Muscle of back (tissue), 13 donors: ENCODE measurements at places on chromosomes 4 and X. TPM values are rescaled to one million over a fixed set of nuclear protein-coding genes. Genes with fewer than 3 reads are reported as not detected.

DNA sequence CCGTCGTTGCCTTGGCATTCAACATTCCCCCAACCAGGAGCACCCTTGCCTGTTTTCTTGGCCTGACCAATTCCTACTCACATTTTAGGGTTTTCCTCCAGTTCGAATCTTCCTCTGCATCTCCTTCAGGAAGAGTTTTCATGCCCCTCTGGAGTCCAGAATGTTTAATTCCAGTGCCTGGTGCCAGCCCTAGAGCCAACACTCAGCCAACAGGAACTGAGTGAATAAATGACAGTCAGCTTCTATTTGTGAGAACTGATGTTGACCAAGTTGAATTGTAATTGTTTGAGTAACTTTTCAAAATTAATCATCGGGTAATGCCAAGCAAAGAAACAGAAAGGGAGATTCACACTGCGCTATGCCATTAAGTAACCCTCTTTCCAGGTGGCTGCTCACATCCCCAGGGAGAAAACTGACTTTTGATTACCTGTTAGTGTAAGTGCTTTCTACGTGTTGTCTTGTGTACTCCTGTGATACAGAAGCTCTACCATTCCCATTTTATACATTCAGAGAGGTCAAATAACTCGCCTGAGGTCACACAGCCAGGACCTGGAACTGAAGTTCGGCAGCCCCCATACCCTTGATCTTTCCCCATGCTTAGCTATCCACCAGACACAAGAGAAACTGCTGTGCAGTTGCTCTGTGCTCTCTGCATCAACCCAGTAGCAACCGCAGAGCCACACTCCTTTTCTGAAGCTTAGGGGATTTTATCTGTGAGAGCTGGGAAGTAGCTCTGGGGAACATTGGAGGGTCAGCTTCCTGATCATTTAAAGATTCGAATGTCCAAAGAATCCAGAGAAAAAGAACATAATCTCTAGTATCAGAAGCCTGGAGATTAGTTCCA lies 19.0 kb upstream of the SLC2A9 start:
- DNase-seq = no peak

GRCh38 chr4:39770969-39771724 lies 73.2 kb downstream of the UBE2K start:
- no peak for DNase-seq

GRCh38 chrX:107750263-107750662 lies 25.3 kb downstream of the TSC22D3 start:
- DNase-seq = no peak

- no peak for DNase-seq
These were observed 25.6 kb downstream of the ELF4 start for GRCh38 chrX:130084631-130085237.

GRCh38 chrX:40188573-40189417 lies 91.0 kb upstream of the BCOR start:
- peak; percentile 40 for DNase-seq

DNA sequence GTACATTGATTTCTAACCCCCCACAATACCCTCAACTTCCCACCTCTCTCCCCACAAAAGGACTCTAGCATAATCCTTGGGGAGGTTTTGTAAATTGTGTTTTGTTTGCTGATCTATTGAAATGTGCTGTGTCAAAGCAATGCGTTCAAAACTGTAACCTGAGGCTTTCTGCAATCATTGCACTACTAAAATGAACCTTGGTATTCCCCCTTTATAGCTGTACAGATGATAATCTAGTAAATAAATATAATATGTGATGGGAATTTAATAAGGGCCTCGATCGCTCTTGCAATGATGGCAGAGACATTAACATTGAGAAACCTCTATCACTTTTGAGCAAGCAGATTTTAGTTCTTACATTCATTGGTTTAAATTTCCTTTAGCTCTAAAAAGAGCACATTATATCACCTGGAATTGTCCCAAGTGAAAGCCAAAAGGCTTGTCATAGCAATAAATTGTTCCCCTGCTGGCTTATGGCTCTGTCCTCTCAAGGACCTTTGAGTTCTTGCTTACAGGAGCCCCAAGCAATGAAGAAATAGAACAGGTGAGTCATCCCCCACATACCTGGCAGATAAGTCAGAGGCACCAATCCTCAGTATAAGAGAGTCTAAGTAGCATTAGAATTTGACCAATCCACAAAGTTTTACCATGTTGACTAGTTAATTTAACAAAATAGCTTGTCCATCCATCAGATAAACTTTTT lies 18.4 kb upstream of the ACE2 start:
- no peak for DNase-seq

GRCh38 chr4:22874334-22874912 lies 181.7 kb downstream of the GBA3 start:
- DNase-seq = no peak

DNA sequence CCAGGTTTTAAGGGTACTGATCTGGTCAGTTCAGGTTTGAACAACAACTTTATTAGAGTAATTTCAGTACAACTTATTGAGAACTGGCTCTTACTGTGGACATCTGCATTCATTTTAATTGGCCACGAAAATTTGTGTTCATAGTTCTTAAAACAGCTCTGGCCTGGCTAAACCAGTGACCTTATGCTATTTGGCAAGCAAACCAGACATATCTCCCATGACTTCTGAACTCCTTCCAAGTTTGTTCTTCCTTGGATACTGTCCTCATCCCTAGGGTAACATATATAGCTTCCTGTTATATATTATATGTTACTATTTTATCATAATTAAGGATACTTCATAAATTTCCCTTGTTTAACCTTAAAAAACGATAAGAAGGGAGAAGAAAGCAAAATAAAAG lies 841.9 kb downstream of the TRAM1L1 start:
- DNase-seq = peak; percentile 8

GRCh38 chrX:139538907-139539790 lies 8.6 kb downstream of the F9 start:
- DNase-seq = no peak

DNA sequence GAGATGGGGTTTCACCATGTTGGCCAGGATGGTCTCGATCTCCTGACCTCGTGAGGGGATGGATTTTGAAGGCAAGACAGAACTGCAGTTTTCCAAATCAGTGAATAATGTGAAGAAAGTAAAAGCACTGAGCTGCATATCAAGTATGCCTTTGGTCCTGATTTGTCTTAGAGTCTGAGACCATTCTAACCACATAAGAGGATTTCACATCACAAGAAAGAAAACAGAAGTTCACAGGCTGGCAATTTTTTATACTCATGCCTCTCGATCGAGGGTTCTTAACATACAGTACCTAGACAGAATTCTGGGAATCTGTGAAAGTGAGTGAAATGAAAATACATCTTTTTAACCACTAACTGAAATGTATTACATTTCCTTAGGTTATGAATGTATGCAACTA lies 23.3 kb downstream of the CHIC2 start:
- no peak for DNase-seq

DNA sequence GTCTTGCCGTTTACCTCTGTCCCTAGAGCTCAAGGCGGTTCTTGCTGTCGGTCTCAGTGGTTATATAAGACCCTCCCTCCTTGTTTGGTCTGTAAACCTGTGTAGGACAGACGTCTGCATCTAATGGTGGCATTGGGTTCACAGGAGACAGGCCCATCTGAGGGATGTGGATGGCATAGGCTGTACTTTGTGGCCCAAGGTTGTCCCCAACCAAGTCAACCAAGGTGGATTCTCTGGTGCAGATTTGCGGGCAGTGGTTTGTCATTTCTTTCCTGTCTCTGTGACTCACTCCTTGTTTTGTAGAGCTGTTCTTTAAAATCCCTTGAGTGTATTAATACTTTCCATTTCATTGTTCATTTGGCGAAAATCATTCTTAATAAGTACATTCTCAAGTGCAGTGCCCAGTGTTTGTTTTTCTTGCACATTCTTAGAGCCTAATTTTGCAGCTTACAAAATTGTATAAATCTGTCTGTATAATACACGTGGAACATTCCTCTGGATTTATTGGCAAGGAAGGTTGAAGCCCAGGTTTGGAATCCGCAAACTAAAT lies 68.0 kb upstream of the TLR2 start:
- no peak for DNase-seq

GRCh38 chrX:107730991-107731766 lies 44.4 kb downstream of the TSC22D3 start:
- DNase-seq = no peak

DNA sequence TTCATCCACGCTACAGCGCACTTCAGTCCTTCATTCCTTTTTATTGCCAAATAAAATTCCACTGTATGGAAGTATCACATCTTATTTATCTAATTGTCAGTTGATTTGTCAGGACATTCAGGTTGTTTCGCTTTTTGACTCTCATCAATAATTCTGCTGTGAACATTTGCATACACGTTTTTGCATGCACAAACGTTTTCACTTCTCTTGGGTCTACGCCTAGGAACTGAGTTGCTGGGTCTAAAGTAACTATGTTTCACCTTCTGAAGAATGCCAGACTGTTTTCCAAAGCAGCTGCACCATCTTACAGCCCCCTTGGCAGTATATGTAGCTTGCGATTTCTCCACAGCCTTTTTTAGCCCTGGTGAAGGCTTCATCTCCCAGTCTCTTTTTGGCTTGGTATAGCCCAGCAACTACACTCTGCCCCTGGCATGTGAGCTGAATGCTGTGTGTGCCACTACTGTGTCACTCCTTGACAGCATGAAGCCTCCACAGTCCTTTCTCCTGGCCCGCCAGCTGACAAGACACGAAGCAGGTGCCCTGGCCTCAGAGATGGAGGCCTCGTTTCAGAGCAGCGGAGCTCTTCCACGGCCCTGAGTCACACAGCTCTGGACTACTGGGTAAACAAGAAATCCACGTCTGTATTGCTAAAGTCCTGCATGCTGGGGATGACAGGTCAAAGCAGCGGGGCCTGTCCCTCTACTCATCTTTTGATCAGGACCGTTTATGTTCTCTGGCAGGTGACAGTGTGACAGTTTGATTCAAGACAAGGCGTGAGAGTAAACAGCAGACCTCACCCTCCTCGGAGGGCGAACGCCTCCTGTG lies 75.5 kb downstream of the NSUN7 start:
- DNase-seq = no peak

DNA sequence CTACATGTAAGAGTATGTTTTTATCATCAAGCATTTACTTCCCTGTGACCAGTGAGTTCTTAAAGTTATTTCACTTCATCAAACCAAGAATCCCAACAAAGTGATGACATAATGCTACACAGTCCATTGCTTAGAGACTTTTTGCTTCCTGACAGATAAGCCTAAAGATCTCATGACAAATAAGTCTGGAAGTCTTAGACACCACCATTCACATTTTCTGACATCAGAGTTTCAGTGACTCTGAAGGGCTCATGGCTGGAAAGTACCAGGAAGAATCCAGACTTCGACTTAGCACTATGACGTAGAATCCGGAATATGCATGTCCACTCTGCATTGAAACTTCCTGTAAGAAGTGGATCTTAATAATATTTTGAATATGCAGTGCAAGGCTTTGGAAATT lies 53.7 kb downstream of the CLDN22 start:
- DNase-seq = no peak

- DNase-seq = no peak
These were observed 70.0 kb upstream of the TLL1 start for GRCh38 chr4:165803005-165803404.

GRCh38 chr4:142083264-142083663 lies 446.9 kb downstream of the IL15 start:
- no peak for DNase-seq

GRCh38 chr4:10640561-10641201 lies 43.9 kb downstream of the CLNK start:
- peak; percentile 24 for DNase-seq

- no peak for DNase-seq
These were observed 106.7 kb upstream of the BMP2K start for GRCh38 chr4:78669453-78669852.

DNA sequence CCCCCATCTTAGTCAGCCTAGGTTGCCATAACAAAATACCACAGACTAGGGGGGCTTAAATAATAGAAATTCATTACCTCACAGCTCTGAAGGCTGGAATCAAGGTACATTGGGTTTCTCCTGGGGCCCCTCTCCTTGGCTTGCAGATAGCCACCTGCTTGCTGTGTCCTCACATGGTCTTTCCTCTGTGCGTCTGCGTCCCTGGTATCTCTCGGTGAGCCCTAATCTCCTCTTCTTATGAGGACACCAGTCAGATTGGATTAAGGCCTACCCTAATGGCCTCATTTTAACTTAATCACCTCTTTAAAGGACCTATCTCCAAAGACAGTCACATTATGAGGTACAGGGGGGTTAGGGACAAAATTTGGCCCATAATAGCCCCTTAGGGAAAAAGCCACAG lies 98.0 kb downstream of the SH3KBP1 start:
- DNase-seq = no peak

- no peak for DNase-seq
These were observed 1084.9 kb downstream of the ADGRL3 start for GRCh38 chr4:62285026-62285425.

- no peak for DNase-seq
These were observed 34.1 kb downstream of the GPAT3 start for GRCh38 chr4:83569987-83570386.

- DNase-seq = no peak
These were observed 113.5 kb upstream of the USP9X start for GRCh38 chrX:40971736-40972135.

DNA sequence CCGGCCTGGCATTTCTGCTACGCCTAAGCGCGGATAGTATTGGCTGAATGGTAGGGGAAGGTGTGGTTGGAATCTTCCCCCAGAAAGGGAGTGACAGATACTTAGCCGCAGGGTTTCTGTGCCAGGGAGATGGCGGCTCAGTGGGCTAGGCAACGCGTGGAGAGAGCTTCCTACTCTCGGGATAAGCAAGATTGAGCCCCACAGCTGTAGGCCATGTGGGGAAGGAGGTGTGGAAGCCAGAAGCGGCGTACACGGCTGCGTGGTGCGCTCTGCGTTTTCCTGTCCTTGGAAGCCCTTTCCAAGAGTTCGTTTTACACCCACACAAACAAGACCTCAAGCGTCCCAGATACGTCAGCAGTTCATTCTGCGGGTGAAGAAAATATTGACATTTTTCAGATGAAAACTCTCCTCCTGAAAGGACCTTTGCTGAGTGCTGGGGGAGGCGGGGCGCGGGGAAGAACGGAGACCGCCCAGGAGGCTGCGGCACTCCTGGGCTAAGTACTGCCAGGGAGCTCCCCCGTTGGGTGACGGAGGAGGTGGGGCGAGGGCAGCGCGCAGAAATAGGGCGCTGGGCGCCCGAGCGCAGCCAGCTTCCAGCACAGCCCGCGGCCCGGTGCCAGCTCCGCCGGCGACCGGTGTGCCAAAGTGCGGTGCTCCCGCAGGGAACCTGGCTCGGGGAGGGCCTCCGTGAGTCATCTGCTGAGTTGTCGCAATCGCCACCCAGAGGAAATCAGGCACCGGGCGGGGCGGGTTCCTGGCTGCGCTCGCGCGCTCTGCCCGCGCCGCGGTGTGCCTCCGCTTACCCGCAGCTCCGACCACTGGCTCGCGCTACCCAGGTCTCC lies at the start of gene GPAT3:
GPAT3 (plus strand) TSS at position 589 of the 842 bp plus-strand sequence. CDS start 515 bp downstream, outside the sequence.
- DNase-seq = peak; percentile 29

GRCh38 chr4:87982036-87982435 lies 6.5 kb downstream of the SPP1 start:
- no peak for DNase-seq

- DNase-seq = no peak
These were observed 45.5 kb downstream of the SORCS2 start for GRCh38 chr4:7237873-7238272.

MAGEB17 gene
- not detected for polyA plus RNA-seq

PALLD gene
- polyA plus RNA-seq = 201 TPM

GSX2 gene
- polyA plus RNA-seq = not detected

FGFRL1 gene
- polyA plus RNA-seq = 217 TPM

KCNIP4 gene
- polyA plus RNA-seq = 2.7 TPM

CSAG2 gene
- not detected for polyA plus RNA-seq

RAB41 gene
- polyA plus RNA-seq = 0.30 TPM

FAM53A gene
- 0.92 TPM for polyA plus RNA-seq

TAF7L gene
- 0.20 TPM for polyA plus RNA-seq

PABPC5 gene
- 5.4 TPM for polyA plus RNA-seq

NLRP2B gene
- polyA plus RNA-seq = not detected

JAKMIP1 gene
- not detected for polyA plus RNA-seq

LAS1L gene
- 25.5 TPM for polyA plus RNA-seq

DCHS2 gene
- polyA plus RNA-seq = 6.6 TPM
